ENCODE measurements at places on chromosomes 12 and 14. TPM values are rescaled to one million over a fixed set of nuclear protein-coding genes. Genes with fewer than 3 reads are reported as not detected.
A peak's percentile ranks its signal among the peaks of the same experiment; 100 is the strongest.

GRCh38 chr14:20356422-20356821 is 13.0 kb downstream of the PARP2 start:
- DNase-seq, result no peak

- DNase-seq, result no peak
Observed at GRCh38 chr14:73324533-73324932, 87.2 kb downstream of the PAPLN start.

- peak; percentile 69 for DNase-seq
Observed at GRCh38 chr12:122022393-122023338, 982 bp downstream of the BCL7A start.

SSTR1 gene
- total RNA-seq, result not detected

LALBA gene
- not detected for total RNA-seq

IFT43 gene
- 8.2 TPM for total RNA-seq

MYO1H gene
- not detected for total RNA-seq

OTX2 gene
- not detected for total RNA-seq

KRT82 gene
- total RNA-seq, result not detected

CISTR gene
- total RNA-seq, result not detected
